ENCODE measurements at places on chromosomes 16 and 17.

DNA sequence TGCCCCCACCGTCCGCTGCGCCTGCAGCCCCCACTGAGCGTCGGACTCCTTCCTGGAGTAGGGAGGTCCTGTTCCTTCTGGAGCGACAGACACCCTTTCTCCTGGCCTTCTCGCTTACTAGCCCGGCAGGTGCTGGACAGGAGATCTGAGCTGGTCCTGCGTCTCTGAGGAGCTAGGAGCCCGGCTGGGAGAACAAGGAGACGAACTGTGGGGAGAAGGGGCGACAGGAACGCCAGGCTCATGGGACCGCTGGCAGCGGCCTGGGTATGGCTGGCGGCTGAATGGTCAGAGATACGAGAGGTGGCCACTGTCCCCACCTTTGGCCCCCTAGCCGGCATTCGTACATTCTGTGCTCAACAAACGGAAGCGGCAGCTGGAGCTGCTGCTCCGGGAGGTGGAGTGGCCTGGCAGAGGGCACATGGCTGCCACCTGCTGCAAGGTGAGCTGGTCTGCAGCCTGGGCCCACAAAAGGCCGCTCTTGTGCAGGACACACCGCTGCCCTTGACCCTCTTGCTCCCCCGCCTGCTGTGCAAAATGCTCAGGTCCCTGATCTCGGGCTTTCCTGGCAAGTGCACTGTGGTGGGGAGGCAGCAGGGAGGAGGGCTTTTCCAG lies 2066.7 kb downstream of the TP53TG3F start:
- no peak for DNase-seq

DNA sequence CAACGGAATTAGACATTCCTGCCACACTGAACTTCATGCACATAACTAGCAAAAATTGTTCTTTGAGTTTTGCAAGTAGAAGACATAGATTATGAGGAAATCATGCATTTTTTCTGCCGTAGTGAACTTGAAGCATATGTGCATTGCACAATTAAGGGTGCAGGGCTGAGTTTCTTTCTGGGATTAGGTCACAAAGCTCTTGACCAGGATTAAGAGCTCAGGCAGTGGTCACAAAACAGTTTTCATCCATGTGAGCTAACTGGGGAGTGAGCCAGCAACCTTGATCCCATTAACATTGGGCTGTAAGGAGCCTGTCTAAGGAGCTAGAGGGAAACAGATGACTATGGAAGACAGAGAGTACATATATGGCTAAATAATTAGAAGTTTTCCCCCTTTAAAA lies 143.7 kb downstream of the PMP22 start:
- no peak for DNase-seq

DNA sequence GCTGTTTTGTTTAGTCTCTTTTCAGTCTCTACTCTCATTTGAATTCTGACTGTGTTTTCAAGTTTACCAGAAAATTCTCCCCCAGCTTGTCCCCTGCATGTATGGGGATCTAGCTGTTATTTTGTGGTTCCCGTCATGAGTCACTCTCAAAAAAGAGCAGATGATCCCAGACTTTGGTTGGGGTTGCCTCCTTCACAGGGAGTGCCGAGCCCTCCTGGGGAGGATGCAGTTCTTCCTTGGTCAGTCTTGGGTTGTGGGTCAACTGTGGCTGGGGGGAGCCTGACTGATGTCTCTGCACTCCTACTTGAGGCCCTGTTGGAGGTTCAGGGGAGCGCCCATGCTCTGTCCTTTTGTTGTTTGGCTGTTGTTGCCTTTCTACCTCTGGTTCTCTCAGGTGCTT lies 37.7 kb downstream of the EPN2 start:
- no peak for DNase-seq

DNA sequence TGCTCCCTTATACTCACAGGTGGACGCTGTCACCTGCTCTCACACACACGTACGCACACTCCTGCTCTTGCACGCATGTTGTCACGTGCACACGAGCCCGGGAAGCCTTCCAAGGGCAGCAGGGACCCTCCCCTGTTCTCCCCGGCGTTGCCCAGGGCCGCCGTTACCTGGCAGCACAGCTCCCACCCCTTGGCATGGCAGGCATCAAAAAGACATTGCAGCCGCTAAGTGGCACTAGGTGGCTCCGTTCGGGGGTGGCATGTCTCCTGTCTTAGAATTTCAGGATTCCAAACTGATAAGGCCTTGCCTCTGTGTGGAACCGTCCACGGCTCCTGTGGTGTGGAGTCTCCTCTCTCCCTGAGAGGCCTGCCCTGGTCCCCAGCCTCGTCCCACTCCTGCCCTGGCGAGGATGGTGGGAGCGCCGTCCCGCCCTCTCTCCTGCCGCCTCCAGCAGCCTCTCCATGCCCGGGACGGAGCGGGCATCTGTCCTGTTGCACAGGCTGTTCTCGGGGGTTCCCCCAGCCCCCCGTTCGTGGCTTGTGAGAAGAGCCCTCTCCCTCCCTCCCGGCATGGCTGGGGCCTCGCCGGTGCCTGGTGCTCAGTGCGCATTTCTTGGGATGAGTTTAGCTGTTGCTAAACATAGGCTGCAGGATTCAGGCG lies 126.7 kb upstream of the GSE1 start:
- no peak for DNase-seq

- DNase-seq, result no peak
These were observed 30.8 kb downstream of the FANCA start for GRCh38 chr16:89785523-89786155.

- DNase-seq, result no peak
These were observed 78.6 kb downstream of the MYH13 start for GRCh38 chr17:10294180-10294579.

GRCh38 chr16:67396159-67397035 lies 3.1 kb upstream of the TPPP3 start:
- DNase-seq, result no peak

- no peak for DNase-seq
These were observed 96.3 kb upstream of the ZNF750 start for GRCh38 chr17:82935966-82936767.

GRCh38 chr17:57956291-57957119 lies 1.3 kb upstream of the CUEDC1 start:
- DNase-seq, result peak; percentile 55

- no peak for DNase-seq
These were observed 5.5 kb downstream of the TANGO6 start for GRCh38 chr16:68848786-68849185.

DNA sequence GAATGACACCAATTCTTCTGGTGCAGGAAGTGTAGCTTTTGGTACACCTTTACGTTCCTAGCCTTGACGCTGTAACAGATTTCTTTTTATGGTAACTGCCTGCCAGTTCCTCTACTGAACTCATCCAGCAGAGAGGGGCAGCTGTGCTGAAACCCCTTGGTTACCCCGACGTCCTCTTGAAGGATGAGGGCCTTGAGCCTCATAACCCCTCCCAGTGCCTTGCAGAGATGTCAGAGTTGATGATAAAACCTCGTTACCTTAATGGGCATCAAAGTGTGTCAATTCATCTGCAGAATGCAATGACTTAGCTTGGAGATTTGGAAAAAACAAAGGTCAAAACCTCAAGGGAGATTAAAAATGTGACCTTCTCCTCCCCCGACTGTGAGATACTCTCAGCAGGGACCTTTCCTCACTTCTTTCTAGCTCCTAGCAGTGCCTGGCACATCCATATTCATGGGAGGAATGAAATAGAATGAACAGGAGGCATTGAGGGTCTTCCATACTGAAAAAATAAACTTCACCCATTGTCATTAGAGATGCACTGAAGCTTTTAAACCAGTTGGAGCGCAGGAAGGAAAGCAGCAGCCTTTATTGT lies 69.2 kb downstream of the SDR42E1 start:
- no peak for DNase-seq

DNA sequence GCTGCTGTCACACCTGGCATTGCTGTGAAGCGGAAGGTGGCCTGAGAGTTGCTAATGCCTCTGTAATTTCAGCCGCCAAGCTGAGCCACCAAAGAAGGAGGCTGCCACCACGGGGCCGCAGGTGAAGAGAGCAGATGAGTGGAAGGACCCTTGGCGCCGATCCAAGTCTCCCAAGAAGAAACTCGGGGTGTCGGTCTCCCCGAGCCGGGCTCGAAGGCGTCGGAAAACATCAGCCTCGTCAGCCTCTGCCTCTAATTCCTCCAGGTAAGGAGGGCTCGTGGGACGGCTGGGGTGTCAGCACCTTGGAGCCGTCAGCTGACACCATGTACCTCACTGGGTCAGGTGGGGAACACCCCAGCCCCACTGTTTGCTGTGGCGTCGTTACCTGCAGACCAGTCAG lies 16.2 kb upstream of the IL17C start:
- DNase-seq, result no peak

DNA sequence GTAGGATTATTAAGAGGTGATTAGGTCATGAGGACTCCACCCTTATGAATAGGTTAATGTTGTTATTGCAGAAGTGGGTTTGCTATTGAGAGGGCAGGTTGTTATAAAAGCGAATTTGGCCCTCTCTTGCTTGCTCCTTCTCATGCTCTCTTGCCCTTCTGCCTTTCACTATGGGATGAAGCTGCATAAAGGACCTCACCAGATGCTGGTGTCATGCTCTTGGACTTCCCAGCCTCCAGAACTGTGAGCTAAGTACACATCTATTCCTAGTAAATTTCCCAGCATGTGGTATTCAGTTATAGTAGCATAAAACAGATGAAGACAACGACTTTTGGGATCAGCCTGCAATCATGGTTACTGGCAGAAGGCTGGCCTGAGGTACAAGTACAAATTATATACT lies 41.4 kb upstream of the FBXO47 start:
- DNase-seq, result no peak

GRCh38 chr16:70769761-70770160 lies 31.2 kb downstream of the VAC14 start:
- DNase-seq, result no peak

- DNase-seq, result no peak
These were observed 41.6 kb downstream of the MYO1D start for GRCh38 chr17:32835291-32835761.

GRCh38 chr17:57586742-57587141 lies 158.4 kb downstream of the CCDC182 start:
- no peak for DNase-seq

DNA sequence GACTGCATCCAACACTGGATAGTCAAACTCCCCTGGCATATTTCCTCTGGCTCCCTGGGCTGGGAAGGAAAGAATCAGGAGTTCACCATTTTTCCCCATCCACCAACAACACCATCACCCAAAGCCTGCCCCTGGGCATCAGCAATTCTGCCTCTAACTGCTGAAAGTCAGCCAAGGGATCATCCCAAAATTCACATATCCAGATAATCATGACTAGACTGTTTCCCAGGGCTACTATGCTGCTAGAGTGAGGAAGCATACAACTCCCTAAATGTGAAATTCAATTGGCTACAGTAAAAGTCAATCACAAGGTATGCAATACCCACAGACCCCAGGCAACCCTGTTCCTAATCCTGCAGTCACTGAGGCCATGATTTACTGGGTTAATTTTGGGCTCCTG lies 230.6 kb downstream of the C16orf95 start:
- no peak for DNase-seq

DNA sequence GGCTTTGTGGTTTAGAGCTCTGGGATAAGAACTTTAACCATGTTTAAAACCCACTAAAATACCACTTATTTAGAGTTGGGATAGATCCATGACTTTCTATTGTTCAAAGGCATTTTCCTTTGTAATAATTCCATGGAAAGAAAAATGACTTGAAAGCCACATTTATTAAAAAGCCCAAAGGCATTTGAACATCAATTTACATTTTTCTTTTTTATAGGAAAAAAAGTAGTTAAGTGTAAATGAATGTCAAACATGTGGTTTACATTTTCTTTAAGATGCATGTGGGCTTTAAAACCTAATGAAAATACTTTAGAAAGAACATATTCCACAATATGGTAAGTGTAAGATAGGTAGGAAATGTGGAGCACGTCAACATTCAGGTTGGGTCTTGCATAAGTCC lies 443.2 kb downstream of the TOX3 start:
- DNase-seq, result no peak

- DNase-seq, result no peak
These were observed 55.1 kb upstream of the CORO6 start for GRCh38 chr17:29677824-29678223.

DNA sequence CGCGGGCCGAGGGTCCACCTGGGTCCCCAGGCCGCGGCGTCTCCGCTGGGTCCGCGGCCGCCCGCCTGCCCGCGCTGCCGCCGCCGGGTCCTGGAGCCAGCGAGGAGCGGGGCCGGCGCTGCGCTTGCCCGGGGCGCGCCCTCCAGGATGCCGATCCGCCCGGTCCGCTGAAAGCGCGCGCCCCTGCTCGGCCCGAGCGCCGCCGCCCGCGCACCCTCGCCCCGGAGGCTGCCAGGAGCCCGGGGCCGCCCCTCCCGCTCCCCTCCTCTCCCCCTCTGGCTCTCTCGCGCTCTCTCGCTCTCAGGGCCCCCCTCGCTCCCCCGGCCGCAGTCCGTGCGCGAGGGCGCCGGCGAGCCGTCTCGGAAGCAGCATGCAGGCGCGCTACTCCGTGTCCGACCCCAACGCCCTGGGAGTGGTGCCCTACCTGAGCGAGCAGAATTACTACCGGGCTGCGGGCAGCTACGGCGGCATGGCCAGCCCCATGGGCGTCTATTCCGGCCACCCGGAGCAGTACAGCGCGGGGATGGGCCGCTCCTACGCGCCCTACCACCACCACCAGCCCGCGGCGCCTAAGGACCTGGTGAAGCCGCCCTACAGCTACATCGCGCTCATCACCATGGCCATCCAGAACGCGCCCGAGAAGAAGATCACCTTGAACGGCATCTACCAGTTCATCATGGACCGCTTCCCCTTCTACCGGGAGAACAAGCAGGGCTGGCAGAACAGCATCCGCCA lies 504 bp downstream of the FOXC2 start:
- peak; percentile 17 for DNase-seq

GRCh38 chr16:66473654-66474519 lies 46.8 kb downstream of the BEAN1 start:
- no peak for DNase-seq

DNA sequence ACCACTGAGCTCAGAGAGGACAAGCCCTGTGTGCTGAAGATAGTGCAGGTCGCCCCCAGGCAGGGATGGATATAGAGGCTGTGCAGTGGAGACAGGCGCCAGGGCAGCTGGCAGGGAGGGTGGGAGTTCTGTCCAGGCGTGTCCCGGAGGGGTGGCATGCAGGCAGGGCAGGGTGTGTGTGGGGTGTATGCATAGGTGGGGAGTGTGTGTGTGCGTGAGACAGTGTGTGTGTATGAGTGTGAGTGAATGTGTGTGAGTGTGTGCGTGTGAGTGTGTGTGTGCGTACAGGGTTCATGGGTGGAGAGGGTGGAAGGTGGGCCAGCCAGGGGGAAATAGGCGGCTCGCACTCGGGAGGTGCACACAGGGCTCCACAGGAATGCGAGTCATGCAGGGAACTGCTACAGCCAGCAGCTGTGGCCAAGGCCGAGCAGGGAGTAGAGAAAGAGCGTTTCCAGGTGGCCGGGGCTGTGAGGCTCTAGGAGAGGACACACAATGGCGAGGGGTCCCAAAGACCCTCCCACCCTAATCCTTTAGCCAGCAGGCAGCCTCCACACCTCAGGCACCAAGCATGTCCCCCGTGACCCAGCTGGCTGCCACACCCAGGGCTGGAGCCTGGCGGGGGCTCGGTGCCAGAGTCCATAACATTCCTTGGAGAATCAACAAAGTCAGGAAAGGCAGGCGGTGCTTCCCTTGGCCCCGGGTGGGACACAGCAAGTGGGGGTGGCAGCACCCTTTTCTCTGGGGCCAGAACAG lies 4.6 kb downstream of the PLCD3 start:
- no peak for DNase-seq
